Fibroblast of gingiva (primary cell): ENCODE measurements at places on chromosomes 16 and 17.
A peak's percentile ranks its signal among the peaks of the same experiment; 100 is the strongest.

DNA sequence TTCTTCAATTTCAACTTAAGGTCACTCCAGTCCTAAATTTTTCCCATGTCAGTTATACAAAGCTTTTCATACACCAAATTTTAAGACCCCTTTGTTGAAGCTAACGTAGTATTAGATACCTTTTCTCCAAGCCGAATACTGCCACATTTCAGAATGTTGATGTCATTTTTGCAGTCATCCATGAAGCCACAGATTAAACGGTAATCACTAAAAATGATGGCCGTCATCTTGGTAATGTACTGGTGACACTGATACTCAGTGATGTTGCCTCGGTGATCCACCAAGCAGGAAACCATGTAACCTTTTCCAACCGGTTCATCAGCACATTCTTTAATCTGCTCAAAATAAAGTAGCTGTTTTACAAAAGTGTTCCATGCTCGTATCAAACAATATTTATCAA lies 82.1 kb upstream of the CLEC18B start:
- DNase-seq, result no peak

DNA sequence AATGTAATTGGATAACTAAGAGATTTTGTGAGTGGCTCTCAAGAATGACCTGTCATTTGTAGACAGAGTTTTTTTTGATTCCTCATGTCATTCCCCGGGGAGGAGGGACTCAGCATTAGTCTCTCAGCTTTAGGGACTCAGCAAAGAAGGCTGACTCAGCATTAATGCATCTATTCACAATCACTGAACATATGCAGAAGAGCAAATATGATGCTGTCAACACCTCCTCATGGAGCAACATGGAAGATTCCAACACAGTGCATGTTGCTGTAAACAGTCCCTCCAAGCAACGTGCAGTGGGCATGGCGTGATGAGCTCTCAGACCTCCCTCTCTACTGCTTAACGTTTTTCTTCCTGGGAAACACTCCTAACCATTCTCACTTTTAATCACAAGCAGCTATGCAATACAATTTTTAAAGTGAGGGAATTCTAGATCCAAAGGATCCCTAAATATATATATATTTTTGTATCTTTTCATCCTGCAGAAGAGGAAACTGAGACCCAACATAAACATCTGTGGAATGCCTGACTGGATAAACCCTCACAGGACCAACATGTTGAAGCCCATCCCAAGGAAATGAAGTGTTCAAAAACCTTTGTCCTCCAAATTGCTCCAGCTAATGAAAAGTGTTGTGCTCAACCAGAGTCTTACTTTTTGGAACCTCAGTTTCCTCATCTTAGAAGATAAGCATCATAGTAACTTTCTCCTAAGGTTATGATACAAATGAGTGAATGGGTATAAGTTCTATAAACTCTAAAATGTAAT lies 38.9 kb downstream of the TMEM100 start:
- no peak for DNase-seq

DNA sequence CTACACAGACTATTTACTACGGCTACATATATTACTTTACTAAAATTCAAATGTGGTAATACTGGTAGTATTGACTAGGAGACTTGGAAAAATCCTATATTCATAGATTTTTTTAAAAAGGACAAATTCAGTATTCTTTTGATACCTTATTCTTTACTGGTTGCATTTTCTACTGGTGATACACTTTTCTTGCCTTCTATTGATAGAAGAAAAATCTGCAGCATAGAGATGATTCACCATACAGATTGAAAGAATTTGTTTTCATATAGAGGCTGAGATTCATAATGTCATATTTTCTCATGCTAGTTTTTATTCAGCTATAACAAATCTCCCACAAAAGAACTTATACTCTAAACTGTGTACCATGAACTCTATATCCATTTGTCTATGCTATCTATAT lies 195.4 kb upstream of the C17orf78 start:
- no peak for DNase-seq

- DNase-seq, result no peak
These were observed 77.6 kb downstream of the CMIP start for GRCh38 chr16:81522108-81522701.

GRCh38 chr17:78034429-78035091 lies 76.1 kb downstream of the TNRC6C start:
- DNase-seq, result no peak

- DNase-seq, result no peak
These were observed 56.0 kb downstream of the ABAT start for GRCh38 chr16:8730335-8730915.

GRCh38 chr17:59688008-59688407 lies 19.2 kb downstream of the PTRH2 start:
- DNase-seq, result no peak

DNA sequence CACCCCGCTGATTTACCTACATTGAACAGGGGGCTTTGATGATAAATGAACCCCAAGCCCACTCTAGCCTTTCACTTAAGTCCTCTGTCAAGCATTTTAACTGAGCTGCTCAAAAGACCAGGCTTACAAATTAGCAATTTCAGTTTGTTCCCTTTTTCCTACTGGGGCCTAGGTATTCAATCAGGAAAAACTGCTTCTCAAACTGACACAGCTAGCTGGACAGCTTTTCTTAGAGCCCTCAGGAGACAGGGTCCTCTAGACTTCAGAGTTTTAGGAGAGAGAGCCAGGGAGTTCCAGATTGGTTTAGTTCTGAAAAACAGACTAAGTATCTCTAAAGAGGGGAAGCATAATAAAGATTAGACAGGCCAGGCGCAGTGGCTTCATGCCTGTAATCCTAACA lies 6.2 kb upstream of the HEXIM2 start:
- no peak for DNase-seq

GRCh38 chr16:30381291-30382041 lies 895 bp downstream of the SEPTIN1 start:
- DNase-seq, result no peak

DNA sequence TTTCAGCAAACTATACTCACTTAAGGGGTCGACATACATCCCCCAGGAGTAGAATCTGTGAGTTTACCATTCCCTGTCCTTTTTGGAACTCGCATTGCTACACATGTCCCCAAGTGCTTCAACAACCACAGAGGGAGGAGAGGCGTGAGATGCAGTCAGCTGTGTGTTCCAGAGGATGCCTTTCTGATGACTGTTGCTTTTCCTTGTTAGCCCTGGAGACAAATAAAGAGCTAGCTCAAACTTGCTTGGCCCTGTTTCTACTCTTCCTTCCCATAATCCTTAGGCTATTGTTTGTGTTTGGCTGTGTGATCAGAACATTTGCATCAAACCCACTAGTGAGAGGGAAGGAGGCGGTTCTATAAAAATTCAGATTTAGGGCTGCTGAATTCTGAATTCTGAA lies 264.0 kb downstream of the ENGASE start:
- DNase-seq, result peak; percentile 19

- no peak for DNase-seq
These were observed 78.2 kb upstream of the MON1B start for GRCh38 chr16:77112746-77113145.

- no peak for DNase-seq
These were observed 192.4 kb downstream of the RAB11FIP4 start for GRCh38 chr17:31583772-31584356.

- no peak for DNase-seq
These were observed 37.6 kb upstream of the DHRS7B start for GRCh38 chr17:21089145-21089544.

GRCh38 chr17:50364715-50365114 lies 8.3 kb downstream of the MRPL27 start:
- no peak for DNase-seq

- DNase-seq, result no peak
These were observed 13.2 kb upstream of the SPN start for GRCh38 chr16:29649588-29650494.

DNA sequence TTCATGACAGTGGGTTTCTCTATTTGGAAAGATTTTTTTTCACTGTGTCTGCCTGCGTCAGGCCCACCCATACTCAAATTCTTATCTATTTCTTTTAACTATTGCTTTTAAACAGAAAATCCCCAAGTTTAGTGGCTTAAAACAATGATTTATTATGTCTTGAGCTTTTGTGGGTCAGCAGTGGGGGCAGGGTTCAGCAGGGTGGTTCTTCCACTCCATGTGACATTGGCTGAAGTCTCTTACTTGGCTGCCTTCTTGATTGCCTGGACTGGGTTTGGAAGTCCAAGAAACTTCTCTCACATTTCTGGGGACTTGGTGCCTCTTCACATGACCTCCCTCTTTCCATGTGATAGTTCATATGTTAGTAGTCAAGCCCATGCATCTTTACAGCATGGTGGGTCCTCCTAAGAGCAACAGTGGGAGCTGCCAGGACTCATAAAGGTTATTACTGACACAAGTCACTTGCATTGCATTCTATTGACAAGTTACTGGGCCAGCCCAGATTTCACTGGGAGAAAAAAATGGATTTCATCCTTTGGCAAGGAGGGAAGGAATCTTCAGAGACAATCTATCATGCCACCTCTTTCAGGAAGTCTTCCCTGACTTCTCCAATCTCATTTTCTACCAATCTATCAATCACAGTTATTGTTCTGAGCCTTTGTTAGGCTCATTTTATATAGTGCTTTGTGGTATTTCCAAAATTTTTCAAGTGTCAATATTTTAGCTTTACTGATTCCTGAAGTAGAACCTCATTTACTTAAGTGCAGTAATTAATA lies 436.1 kb downstream of the XYLT1 start:
- DNase-seq, result no peak

DNA sequence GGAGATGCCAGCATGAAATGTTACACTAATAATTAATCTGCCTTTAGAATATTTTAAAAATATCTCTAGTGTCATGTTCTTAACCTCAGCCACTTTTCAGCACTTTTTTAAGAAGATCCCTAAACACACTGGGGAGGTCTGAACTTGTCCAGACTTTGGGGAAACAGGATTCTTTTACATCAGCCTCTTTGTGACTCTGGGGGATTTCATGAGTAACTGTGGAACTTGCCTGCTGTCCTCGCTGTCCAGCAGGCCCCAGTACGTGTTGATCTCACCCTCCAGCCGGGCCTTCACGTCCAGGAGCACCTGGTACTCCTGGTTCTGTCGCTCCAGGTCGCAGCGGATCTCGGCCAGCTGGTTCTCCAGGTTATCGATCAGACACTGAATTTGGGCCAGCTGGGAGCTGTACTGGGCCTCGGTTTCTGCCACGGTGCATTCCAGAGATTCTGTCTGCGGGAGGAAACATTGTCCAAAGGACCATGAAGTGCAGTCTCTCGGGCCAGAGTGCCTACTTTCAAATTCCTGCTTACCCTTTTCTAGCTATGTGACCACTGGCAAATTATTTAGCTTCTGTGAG lies 5.5 kb downstream of the KRT40 start:
- no peak for DNase-seq

DNA sequence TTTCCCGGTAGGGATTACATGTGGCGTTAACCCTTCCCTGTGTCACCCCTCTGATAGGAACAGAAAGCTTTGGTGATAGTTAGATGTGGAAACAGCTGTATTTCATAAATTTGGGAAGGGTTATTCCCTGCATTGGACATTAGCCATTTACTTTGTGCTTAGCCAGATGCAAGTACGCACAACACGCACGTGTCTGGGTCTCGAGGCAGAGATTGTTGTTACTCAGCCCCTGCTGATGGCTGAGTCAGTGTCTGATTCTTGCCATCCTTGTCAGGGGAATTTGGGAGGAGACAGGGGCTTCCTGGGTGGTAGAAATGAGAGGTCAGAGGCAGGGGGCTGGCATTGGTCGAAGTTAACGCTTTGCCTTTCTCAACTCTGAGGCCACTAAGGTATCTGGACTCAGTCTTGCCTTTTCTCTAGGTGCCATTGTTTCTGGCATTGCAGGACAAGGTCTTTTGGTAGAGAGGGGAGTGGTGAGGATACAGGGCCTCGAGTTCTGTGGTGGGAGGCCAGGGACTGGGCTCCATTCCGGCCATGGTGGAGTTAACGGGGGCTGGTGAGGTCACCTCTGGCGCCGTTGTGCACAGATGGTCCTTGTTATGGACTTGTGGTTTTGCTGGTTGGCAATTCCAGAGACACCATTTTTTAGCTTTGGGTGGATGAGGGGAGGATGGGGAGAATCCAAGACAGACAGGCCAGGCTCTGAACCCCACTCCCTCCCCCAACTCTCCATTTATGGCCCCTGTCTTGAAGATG lies 8.2 kb downstream of the MMP2 start:
- DNase-seq, result peak; percentile 98
